A549 treated with GW870086 at 1 μM for 4 hours (cell line): ENCODE measurements at places on chromosomes 3 and 15. TPM values are rescaled to one million over a fixed set of nuclear protein-coding genes. Genes with fewer than 3 reads are reported as not detected.

The TTBK2 gene
- 1.2 to 2.4 TPM (median 1.6 TPM) in 5 replicates for total RNA-seq

The ITIH4 gene
- 0.47 to 1.7 TPM (median 0.97 TPM) in 5 replicates for total RNA-seq

The ADPRH gene
- 2.8 to 3.3 TPM (median 3.0 TPM) in 5 replicates for total RNA-seq

The ALPK3 gene
- 0.03 to 0.48 TPM (median 0.32 TPM) in 5 replicates for total RNA-seq

The THRB gene
- 1.1 to 1.4 TPM (median 1.3 TPM) in 5 replicates for total RNA-seq

The STIMATE gene
- total RNA-seq, result 5.9 to 9.4 TPM (median 7.7 TPM) in 5 replicates

The GOLGA6A gene
- 0.06 to 0.16 TPM (median 0.09 TPM) in 5 replicates for total RNA-seq

The TRIM42 gene
- not detected in 5 replicates for total RNA-seq
